ENCODE measurements at places on chromosomes 1 and 21.

DNA sequence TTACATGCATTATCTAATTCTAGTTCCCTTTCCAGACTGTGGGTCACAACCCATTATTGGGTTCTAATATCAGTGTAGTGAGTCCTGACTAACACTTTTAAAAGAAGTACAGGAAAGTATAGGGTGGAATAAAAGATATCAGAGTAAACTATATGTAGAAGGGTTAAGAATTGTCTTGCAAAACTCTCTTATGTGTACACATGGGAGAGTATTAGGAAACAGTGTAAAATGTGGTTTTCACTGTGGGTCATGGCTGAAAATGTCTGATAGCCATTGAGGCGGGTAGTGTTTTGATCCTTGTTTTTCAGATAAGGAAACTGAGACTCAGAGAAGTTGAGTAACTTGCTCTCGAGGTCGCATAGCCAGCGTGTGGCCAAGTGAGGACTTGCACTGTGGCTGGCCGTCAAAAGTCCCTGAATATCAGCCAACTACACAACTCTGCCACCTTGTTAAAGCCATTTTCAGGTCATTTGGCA is 18.5 kb upstream of the MTARC1 start:
- DNase-seq: no peak

- DNase-seq: no peak
Measured at GRCh38 chr1:30250338-30250983, 472.9 kb downstream of the MATN1 start.

DNA sequence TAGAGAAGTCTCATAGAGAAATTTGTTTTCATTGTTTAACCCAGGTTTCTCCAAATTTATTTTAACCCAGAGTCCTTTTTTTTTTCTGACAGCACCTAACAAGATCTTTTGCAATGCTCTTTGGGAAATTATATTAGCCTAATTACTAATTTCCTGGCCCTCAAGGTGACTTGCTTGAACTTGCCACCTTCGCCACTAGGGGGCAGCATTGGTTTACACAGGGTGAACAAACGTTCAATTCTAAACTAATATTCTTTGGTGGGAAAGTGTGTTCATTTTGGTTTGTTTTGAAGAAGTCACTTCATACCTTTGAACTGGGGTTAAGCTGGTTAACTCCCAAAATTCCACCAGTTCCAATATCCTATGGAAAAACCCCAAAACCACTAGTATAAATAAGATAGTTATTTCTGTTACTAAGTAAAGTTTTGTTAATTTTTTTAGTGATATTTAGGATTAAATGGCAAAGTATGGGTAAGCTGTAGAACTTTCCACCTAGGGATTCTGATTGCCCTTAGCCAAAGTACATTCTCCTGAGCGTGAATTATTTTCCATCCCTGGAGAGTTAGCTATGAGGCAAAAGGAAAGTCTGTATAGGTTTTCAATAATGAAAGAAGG is 13.0 kb downstream of the CCDC190 start:
- peak; percentile 36 for DNase-seq

DNA sequence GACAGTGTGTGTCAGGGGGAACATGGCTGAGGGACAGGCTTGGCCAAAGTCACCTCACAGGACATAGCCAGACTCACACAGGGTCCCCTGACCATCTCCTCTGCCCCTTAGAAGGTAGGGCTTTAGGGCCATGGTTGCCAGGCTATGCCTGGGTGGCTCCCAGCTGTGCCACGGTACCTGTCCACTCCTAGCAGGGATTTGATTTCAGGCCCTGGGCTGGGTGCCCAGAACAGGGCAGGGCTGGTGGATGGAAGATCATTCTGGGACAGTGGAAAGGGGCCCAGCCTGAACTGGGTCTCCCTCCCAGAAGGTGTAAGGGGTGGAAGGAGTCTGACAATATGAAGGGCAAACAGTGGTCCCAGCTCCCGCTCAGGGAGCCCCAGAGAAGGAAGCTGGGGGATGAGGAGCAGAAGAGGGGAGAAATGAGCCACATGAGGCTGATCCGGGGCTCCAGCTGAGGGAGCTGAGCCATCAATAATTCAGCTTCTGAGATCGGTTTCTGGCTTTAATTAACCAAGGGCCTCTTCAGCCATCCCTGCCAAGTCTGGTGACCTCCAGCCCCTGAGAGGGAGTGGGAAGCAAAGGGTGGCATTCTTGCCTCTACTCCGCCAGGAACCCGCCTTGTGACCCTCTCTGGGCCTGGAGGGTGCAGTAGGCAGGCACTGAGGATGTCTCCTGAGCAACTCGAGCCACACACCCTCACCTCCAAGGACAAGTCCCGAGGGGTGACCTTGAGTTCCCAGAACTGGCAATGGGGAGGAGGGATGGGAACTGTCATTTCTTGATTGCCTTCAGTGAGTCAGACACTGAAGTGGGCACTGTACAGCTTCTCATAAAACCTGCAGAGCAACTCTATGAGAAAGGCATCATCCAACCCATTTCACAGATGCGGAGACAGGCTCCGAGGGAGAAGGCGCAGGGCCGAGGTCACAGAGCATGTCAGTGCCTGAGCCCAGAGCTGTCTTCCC is 2.1 kb downstream of the CD164L2 start:
- no peak for DNase-seq

DNA sequence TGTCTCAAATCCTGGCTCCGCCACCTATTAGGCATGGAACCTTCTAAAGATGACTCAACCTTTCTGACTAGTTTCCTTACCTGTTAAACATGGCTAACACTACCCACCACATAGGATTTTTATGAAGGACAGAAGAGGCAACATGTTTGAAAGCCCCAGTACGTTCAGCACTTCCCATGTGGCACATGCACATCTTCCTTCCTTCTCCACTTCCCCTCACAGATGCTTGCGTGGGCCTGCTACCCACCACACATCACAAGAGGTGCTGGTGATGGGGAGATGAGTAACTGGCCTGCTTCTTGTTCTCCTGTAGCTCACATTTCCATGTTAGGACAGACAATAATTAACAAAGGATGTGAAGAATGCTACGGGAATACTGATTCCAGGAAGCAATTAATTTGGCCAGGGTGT is 7.1 kb downstream of the ZBTB21 start:
- DNase-seq: no peak

DNA sequence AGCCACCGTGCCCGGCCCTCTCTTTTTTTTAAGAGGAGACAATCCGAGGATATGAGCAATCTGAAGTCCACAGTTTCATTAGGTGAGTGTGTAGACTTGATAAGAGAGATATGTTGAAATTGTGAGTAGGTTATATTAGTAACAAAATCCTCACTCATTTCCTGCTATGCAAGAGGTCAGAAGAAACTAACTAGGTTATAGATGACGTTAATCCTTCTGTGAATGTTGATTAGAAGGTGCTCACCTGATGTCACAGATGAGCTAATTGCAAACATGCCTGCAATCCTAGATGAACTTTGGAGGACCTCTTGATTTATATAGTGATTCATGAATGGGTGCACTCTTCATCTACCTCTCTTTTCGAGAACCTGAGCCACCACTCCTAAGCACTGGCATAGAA is 29.3 kb downstream of the NTMT2 start:
- peak; percentile 6 for DNase-seq

GRCh38 chr1:29501227-29501976 is 265.1 kb downstream of the PTPRU start:
- DNase-seq: no peak

DNA sequence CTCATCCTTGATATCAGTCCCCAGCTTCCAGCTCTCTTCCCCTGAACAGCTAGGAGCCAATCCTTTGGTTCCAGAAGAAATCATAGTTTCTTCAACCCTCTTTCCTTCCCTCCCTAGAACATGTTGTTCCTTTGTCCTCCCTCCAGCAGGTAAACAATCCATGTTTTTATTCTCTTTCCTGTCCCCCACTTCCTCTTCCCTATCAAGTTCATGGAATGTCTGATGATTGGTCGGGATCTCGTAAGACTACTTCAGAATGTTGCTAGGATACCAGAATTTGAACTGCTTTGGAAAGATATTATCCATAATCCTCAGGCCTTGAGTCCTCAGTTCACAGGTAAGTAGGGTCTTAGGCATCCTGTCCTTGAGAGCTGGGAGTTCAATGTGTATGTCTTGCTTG is 23.1 kb upstream of the SLC27A3 start:
- DNase-seq: no peak

DNA sequence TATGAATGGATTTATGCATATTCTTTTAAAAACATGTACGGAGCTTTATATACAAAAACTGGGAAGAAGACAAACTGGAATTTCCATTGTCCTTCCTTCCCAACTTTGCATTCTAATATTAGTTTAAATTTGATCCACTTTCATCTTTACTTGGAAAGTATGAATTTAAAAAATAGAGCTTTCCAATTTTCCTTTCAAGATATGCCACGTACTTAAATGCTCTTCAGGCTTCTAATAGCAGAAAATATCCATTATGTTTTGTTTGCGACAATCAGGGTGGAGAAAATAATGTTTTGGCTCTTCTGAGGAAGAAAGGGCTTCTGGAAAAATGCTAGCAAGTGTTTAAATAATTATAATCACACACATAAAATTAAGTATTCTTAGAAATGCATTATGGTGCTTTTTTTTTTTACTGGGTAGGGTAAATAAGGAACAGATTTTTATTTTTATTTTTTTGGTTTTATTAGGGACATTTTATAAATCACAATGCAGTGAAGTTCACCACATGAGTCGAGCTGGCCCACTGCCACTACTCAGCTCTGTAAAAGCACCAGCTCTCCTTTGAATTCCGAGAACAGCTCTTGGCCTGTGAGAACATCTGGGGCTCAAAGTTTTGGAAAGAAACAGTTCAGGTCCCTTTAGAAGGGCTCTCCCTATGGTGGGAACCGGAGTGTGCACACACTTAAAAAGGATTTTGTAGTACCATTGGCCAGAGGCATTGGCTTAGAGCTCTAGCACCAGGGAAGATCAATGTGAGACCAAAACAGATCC is 287.4 kb upstream of the LYPLAL1 start:
- DNase-seq: peak; percentile 19

DNA sequence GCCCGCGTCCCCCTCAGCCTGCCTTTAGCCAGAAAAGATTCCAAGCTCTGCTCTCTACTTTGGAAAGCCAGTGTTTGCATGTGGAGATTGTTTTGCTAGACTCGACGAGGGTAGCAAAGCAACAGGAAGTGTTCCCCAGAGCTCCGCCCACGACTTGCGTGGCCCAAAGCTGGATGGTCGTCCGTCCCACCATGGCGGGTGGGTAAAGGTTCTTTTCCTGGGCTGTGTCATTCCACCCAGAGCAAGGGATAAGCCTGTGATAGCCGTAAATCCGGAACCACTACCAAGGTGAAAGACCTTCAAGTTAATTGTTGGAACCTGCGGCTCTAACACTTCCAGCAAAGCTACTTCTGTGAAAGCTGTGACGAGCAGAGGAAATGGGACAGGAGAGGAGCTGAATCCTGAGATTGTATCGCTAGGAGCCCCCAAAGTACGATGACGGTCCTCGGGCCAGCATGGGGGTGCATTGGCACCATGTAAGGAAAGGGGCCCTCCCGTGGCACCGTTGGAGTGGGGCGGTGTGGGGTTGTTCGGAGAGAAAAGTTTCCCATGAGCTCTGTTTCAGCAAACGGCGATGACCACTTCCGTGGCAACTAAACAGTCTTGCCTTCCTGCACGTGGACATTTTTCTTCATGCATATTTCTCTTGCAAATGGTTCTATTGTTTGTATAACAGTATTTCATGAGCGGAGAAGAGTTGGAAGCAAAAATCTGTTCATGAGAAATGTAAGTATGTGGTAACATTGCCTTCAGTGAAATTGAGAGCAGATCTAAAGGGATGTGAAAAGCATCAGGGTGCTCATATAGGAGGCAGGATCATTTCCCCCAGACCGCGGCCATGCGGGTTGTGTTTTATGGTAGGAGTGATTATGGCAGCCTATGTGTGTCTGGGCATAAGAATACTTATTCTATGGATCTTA is 8.4 kb downstream of the MX2 start:
- no peak for DNase-seq

DNA sequence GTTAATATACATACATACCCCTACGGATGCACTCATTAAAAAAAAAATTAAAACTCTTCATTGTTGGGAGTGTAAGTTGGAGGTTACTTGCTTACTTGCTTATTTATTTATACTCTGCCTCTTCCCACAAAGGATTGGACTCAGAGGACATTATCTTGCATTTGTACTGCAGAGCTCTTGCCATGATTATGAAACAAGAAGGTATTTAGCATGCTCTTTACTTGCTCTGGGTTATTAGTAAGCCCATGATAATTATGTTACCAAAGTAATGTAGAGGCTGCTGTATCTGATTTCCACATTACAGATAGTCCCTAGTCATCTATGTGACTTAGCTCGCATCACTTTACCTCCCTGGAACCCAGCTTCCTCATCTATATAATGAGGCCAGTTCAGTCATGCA is 355.1 kb upstream of the PTBP2 start:
- no peak for DNase-seq

- no peak for DNase-seq
Measured at GRCh38 chr21:42319376-42319775, 4.2 kb upstream of the TFF3 start.

DNA sequence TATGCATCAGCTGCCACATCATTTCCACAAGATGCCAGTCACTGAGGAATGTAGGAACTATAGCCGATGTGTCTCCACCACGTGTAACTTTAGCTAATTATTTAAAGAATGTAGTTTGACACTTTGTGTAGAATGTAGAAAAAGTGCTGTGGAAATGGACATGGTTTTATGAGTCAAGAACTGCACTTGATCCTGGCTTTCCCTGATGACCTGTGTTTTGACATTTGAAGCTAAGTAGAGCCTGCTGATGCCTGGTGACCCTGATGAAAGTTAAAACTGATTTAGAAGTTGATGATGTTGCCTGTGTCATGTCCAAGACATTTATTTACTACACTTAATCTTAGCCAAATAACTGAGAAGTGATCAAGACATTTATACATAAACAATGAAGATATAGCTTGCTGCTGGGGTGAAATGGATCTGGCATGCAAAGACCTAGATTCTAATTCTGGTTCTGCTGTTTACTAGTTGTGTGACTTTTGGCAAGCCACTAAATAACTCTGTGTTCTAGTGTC is 4.4 kb upstream of the OSBPL9 start:
- no peak for DNase-seq

DNA sequence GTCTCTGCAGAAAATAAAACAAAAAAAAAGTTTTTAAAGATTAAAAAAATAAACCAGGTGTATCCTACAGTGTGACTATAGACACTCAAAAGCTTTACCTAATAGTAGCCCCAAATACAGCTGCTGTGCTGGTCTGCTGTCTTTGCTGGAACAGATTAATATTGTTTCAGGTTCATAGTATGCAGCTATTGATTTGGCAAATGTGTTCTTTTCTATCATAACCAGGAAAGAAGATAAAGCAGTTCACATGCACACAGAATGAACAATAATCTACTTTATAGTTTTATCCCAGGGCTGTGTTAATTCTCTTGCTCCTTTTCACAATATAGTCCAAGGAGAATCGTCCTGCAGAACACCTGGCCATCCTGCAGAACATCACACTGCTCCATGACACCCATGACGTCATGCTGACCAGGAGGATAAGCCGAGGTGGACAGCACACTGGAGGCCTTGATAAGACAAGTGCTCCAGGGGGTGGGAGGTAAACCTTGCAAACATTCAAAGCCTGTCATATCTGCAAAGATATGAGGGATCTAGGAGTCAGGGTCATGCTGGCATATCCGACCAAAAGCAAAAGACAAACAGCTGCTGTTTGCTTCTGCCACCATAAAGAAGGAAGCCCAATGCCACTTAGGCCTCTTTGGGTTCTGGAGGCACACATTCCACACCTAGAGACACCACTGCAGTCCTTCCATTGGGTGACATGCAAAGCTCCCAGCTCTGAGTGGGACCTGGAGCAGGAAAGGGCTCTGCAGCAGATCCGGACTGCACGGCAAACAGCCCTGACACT is 86.1 kb upstream of the SLC2A1 start:
- no peak for DNase-seq

- DNase-seq: no peak
Measured at GRCh38 chr1:43438953-43439581, 14.7 kb downstream of the HYI start.

- peak; percentile 50 for DNase-seq
Measured at GRCh38 chr1:117795190-117795589, 134.2 kb downstream of the GDAP2 start.

Measured in NCI-H226 (cell line).